ENCODE measurements at places on chromosomes 4 and X. TPM values are rescaled to one million over a fixed set of nuclear protein-coding genes. Genes with fewer than 3 reads are reported as not detected.
A peak's percentile ranks its signal among the peaks of the same experiment; 100 is the strongest.

DNA sequence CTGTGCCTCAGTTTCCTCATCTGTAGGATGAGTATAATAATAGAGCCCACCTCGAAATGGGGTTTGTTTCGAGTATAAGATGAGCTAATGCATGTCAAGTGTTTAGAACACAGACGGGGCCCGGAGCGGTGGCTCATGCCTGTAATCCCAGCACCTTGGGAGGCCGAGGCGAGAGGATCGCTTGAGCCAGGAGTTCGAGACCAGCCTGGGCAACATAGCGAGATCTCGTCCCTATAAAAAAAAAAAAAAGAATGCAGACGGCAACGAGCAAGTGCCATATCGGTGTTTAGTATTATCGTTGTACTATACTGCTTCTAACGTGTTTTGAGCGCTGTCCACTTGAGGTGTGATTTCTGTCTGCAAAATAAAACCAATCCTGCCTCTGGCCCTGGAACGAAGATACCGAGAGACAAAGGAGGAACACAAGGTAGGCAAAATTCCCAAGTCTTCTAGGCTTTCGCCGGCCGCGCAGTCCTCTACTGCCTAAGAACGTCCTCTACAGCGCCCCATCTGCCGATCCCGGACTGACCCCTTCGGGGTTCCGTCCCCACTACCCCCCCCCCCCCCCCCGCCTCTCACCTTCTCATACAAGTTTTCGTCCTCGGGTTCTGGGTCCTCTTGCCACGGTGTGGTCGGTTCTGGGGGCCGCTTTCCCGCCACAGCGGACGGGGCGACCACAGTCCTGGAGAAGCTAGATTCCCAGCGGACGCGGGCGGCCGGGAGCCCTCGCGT, 442 bp downstream of the NDUFB11 start:
- DNase-seq: no peak
- no peaks in the 10 kb centered on the region for H3K4me1 ChIP-seq
- peak overlapping the region; percentile 94 for H3K4me3 ChIP-seq
- H3K27ac ChIP-seq: peak overlapping the region; percentile 99

- DNase-seq: no peak
- H3K4me1 ChIP-seq: no peaks in the 10 kb centered on the region
- no peak overlapping the region for H3K4me3 ChIP-seq
- no peak overlapping the region for H3K27ac ChIP-seq
- no peaks in the 10 kb centered on the region for H3K36me3 ChIP-seq
Observed at GRCh38 chr4:153974452-153974851, 185.6 kb upstream of the SFRP2 start.

GRCh38 chrX:6954836-6955235, 192.7 kb upstream of the STS start:
- no peak overlapping the region for H3K4me3 ChIP-seq
- peaks cover 41% of the 10 kb centered on the region for H3K4me1 ChIP-seq
- peak overlapping the region; percentile 76 for H3K27ac ChIP-seq
- no peaks in the 10 kb centered on the region for H3K27me3 ChIP-seq
- peak; percentile 61 for DNase-seq

DNA sequence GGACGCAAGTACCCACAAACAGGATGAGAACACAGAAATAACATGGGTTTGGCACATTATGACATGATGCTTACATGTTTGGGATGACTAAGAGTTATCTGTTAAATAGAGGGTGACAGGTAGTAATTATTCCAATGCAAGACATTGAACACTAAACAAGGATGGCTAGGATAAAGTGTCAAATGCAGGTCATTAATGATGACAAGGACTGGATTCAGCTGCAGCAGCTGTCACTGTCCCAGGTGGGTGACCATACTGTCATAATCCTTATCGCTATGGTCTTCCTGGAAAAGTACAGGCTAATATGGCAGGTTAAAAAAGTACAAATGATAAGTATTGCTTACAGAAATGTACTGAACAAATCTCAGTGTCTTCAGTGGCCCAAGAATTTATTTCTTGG, 123.9 kb downstream of the ANTXR2 start:
- H3K4me1 ChIP-seq: no peaks in the 10 kb centered on the region
- H3K27ac ChIP-seq: no peak overlapping the region
- H3K27me3 ChIP-seq: no peaks in the 10 kb centered on the region
- no peak for DNase-seq
- H3K4me3 ChIP-seq: no peak overlapping the region

GRCh38 chrX:124242131-124242530, 90.3 kb upstream of the TEX13D start:
- no peaks in the 10 kb centered on the region for H3K36me3 ChIP-seq
- no peak overlapping the region for H3K27ac ChIP-seq
- no peaks in the 10 kb centered on the region for H3K27me3 ChIP-seq

- H3K4me3 ChIP-seq: no peak overlapping the region
- no peaks in the 10 kb centered on the region for H3K27me3 ChIP-seq
- no peak for DNase-seq
- H3K4me1 ChIP-seq: no peaks in the 10 kb centered on the region
- no peaks in the 10 kb centered on the region for H3K36me3 ChIP-seq
- H3K27ac ChIP-seq: no peak overlapping the region
Observed at GRCh38 chr4:2077537-2078460, 18.7 kb downstream of the NAT8L start.

DNA sequence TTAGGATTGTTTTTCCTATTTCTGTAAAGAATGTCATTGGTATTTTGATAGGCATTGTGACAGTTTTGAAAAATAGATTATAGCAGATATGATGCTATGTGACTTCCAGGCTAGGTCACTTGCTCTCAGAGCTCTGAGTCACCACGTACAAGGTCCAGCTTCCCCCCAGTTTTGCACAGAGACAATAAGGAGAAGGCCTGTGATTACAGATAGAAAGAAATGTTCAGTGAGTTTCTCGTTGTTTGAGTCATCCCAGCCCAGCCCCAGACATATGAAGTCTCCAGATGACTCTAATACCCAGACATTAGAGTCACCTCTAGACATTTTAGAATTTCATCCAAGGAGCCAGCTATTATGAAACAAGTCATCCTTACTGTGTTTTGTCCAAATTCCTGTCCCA, 57.2 kb downstream of the MFAP3L start:
- no peak overlapping the region for H3K4me3 ChIP-seq
- no peaks in the 10 kb centered on the region for H3K27me3 ChIP-seq
- H3K4me1 ChIP-seq: no peaks in the 10 kb centered on the region
- DNase-seq: no peak

- H3K36me3 ChIP-seq: no peaks in the 10 kb centered on the region
- no peaks in the 10 kb centered on the region for H3K27me3 ChIP-seq
- DNase-seq: no peak
- H3K4me3 ChIP-seq: no peak overlapping the region
Observed at GRCh38 chr4:126834854-126835253, 797.9 kb upstream of the INTU start.

- H3K27ac ChIP-seq: no peak overlapping the region
- H3K4me3 ChIP-seq: no peak overlapping the region
- DNase-seq: no peak
- H3K36me3 ChIP-seq: no peaks in the 10 kb centered on the region
- no peaks in the 10 kb centered on the region for H3K4me1 ChIP-seq
- no peaks in the 10 kb centered on the region for H3K27me3 ChIP-seq
Observed at GRCh38 chr4:150567070-150567469, 14.9 kb upstream of the MAB21L2 start.

DNA sequence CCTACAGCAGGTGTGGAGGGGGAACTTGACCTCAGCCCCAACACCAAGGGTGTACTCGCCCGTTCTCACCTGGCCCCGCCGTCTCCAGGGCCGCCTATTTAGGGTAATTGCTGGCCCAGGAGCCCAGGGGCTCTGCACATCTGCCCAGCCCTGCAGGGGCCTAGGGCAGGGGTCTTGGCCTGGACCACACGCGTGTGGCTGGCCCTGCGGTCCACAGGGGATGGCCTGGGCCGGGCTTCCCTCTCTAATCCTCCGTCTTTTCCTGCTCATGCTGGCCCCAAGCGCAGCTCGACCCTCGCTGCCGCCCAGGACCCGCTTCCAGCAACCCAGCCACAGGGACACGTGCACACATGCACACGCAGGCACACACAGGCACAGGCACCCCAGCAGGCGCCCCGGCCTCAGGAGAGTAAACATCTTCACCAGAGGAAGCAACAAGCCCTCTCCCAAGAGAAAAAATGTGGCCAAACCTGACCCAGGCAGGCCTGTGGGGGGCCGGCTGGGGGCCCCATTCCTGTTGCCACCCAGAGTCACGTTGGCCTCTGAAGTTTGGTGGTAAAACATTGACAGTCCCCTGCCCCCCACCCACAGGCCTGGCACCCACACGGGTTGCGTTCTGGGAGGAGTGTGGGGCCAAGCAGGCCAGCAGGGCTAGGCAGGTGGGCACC, 24.6 kb upstream of the FGFR3 start:
- DNase-seq: peak; percentile 86
- no peaks in the 10 kb centered on the region for H3K27me3 ChIP-seq
- peaks cover 52% of the 10 kb centered on the region for H3K4me1 ChIP-seq
- H3K36me3 ChIP-seq: no peaks in the 10 kb centered on the region
- peak overlapping the region; percentile 89 for H3K27ac ChIP-seq

The MTMR1 gene
- 25.4 TPM for total RNA-seq

The ACSL1 gene
- total RNA-seq: 100 TPM
